Smooth muscle cell of the brain vasculature (primary cell): ENCODE measurements at places on chromosomes 16 and 17.

- no peak for DNase-seq
Observed at GRCh38 chr16:27048316-27048715, 18.4 kb upstream of the C16orf82 start.

- no peak for DNase-seq
Observed at GRCh38 chr17:9427465-9428315, 147.9 kb downstream of the STX8 start.

DNA sequence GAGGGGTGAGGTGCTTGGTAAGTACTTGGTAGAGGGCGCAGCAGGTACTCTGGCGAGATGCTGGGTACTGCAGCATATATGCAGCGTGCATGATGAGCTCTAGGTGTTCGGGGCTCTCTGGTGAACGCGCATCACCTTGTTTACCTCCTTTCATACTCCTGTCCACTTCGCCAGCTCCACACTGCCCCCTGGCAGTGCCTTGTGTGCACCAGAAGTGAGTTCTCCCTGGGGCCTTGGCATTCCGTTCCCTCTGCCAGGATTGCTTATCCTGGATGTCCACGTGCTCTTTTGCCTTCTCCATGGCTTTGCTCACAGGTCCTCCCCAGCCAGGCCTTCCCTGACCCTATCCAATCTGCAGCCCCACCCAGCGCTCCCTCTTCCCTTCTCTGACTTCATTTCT is 154.2 kb downstream of the MRM1 start:
- no peak for DNase-seq

DNA sequence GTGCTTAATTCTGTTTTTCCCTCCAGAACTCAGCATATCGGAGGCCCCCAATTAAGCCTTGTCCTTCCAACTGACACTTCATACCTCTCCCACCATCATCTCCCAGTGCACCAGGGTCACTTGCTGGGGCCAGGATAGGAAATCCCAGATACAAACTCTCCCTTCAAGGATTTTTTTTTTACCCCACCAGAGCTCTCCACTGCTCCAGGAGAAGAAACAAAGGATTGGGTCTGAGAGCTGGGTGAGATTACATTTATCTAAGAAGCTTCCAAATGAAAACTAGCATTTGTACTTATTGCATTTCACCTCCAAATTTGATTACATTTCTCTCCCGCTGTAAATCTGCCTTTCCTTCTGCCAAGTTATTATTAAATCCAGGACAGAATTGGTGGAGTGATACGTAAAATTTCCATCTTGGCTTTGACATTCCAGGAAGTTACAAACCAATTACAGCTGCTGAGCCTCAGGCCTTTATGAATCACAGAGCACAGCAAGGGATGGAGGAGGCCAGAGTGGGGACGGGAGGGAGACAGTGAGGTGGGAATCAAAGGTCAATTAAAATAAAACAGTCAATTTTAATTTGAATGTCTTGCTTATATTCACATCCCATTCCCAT is 123.5 kb downstream of the USP31 start:
- DNase-seq = no peak

- no peak for DNase-seq
Observed at GRCh38 chr16:48128769-48129168, 27.0 kb downstream of the ABCC12 start.

DNA sequence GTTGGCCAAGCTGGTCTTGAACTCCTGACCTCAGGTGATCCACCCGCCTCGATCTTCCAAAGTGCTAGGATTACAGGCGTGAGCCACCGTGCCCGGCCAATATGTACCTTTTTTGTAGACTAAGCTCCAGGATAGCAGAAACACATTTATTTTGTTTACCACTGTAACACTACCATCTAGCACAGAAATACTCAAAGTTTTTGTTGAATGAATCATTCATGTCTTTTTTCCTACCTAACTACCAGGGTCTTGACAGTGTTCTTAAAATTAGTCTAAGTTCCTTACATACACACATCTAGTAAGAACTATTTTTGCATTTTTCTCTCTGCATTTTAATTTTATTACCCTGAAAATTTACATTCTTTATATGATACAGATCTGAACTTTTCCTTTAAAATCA is 44.4 kb downstream of the AKAP10 start:
- DNase-seq = no peak

DNA sequence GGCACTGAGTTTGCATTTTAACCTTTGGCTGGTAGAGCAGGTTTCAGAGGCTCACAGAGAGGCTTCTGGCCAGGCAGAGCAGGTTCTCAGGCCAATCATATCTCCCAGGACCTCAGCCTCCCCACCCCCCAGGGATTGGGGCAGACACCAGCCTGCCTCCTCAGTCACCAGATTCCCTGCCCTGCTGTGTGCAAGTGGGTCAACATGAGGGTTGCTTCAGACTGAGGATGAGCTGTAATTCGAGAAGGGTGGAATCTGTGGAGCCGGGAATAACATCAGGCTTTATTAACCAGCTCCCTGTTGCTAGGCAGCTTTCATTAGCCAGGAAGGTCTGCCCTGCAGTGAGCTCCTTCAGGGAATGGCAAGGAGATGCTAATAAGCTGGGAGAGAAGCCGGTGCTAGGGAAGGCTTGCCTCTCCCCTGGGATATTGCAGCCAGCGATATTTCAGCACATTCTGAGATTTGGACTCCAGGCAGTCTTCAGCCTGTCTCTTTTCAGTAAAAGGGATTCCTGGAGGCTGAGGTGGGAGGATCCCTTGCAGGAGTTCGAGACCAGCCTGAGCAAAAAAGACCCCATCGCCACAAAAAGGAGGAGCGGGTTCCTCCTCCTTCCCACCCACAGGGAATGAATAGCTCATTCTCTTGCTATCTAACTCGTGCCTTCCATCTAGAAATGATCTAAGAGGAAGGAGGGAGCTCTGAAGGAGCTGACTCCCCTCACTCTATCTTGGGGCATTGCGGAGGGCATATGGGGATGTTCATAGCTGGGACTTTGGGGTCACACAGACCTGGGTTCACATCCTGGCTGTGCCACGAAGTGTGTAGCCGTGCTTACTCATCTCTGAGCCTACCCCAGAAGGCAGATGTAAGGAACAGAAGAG is 10.7 kb downstream of the SGSM2 start:
- DNase-seq = peak; percentile 65

GRCh38 chr16:80208015-80208414 is 332.8 kb upstream of the DYNLRB2 start:
- DNase-seq = no peak

DNA sequence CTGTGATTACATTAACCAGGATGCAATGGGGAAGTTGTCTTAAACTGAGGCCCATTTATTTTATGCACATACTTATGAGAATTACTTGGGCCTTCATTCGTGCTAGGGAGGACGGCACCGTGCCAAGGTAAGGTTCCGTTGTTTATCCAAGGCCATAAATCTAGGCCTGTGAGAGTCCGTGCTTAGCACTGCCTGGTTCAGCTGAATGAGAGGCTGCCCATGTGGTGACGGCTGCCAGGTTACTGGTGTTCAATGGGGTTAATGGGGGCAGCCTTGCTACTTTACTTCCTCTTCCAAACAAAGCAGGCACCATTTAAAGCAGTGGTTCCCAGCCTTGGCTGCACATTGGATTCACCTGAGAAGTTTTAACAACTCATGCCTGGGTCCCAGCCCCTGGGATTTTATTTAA is 135.1 kb upstream of the NOL11 start:
- DNase-seq = no peak

DNA sequence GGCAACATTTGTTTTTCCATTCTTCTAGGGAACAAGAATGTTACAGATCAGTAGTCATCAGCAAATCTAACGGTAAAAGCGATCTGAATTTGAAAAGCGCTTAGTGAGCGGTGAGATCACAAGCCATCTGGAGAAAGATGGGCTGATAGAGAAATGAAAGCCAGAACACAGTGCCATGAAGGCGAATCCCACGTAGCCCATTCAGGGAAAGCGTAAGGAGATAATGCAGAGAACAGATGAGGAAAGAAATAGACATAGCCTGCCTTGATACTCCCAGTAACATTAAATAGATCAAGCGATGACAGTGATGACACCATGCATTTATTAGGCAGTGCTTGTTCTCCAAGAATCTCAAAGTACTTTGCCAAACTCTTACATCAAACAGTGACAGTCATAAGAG is 183.1 kb upstream of the PSMD7 start:
- DNase-seq = no peak
